G401 (cell line): ENCODE measurements at places on chromosomes 12 and 14.

GRCh38 chr12:4421590-4422031 is 24.0 kb downstream of the FGF6 start:
- DNase-seq, result peak; percentile 28

DNA sequence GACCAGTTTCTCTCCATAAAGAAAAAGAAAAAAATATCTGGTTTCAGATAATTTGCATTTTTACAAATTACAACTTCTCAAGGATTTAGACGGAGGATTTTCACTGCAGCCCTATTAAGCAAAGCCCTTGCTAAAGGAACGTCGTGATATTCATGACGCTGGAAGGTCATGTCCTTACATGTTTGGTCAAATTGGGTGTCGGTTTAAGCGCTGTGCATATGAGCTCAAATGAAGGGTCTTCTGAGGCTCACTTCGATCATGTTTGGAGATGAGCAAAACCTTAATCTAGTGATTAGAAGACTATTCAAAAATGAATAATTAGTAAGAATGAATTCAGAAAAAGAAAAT is 67.3 kb upstream of the USP15 start:
- no peak for DNase-seq

GRCh38 chr12:118418385-118419057 is 42.2 kb downstream of the SUDS3 start:
- no peak for DNase-seq

DNA sequence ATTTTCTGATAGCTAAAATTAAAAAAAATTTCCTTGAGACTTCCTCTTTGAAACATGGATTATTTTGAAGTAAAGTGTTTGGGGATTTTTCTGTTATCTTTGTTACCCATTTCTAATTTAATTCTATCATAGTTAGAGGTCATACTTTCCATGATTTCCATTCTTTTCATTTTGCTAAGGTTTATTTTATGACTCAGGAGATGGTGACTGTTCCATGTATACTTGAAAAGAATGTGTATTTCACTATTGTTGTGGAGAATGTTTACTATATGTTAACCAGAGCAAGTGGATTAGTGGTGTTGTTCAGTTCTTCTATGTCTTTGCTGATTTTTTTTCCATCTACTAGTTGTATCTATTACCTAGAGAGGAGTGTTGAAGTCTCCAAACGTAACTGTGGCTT is 250.5 kb upstream of the PELI2 start:
- no peak for DNase-seq

- DNase-seq, result no peak
These were observed 2.5 kb upstream of the LRIG3 start for GRCh38 chr12:58922849-58923248.

DNA sequence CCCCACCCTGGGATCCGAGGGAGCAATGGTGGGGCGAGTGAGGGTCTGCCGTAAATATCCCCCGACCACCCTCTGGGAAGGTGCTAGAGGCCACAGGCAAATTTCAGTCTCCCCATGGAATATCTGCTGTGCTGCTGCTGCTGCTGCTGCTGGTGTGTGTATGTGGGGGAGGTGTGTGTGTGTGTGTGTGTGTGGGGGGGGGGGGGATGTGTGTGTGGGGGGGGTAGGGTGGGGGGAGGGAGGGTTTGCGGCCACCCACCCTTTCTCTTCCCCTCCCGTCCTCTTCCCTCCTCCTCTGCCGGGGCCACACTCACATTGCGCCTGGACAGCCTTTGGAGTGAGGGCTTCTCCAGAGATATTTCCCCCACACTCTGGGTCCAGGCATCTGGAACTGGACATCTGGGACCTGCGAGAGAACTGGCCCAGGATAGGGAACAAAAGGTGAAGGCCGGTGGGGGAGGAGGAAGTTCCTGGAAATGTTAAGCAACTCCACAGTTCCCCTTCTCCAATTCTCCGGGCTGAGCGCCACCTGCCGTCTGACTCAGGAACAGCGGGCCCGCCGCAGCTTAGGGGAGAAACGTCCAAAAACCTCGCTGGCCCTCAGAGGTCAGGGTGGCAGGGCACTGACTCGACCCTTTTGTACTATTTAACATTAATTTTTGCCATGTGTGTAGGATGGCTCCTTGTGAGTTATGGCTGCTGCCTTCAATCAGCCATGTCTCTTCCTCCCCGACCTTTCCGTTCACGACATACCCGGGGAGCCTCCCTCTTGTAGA is at the start of gene C1RL:
C1RL (minus strand) TSS at position 419 of the 776 bp plus-strand sequence; CDS start at position 385, 34 bp downstream.
- peak; percentile 74 for DNase-seq

- no peak for DNase-seq
These were observed 69.0 kb downstream of the IFT81 start for GRCh38 chr12:110193196-110193595.

DNA sequence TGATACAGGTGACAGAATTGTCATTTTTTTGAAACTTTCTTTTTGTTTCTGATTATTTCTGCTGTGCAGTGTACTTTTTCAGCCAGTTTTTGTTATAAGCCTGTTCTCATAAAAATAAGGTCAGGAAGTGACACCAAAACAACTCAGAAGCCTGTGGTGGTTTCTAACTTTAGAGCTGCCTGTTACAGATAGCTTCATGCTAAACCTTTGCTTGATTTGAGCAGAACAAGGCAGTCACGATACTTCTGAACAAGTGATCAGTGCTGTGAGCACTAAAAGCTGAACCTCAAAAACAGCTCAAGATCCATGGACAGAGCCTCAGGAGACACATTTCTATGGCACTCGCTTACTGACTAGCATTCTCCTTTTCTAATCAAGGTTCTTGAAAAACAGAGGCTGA is 82.0 kb downstream of the PRKCH start:
- DNase-seq, result no peak

DNA sequence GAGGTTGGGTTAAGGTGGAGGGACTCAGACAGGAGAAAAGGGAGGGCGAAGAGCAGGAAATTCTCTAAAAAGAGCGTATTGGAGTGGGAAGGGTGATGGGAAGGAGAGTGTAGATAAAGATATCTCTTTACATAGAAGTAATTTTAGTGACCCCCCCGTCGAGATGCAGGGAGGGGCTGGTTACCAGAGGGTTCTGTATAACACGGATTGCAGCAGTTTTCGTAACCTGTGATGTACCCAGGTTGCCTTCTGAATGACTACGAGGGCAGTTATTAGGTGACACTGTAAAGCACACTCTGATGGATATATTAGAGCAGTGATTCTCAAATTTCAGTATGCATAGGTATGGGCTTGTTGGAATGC is 443 bp downstream of the DNAL1 start:
- DNase-seq, result peak; percentile 14

- no peak for DNase-seq
These were observed 148.2 kb downstream of the PLEKHA5 start for GRCh38 chr12:19277711-19278110.

DNA sequence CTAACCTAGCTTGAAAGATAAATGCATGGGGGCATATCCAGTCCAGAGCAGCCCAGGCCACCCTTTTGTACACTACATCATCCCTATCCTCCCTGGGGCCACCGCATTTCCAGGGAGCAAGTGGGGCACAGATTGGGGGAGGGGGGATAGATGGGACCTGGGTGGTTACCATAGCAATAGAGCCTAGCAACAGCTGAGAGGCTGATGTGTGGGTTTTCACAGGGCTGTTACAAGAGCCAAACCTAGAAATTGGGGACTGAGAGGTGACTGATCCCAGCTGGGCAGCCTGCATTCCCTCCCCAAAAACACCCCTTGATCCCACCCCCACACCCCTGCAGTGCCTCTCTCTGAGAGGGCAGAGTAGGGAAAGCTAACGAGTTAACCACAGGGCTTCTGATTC is 3.7 kb upstream of the ZNF384 start:
- DNase-seq, result no peak

- no peak for DNase-seq
These were observed 124.0 kb downstream of the DYRK2 start for GRCh38 chr12:67772267-67773169.

- no peak for DNase-seq
These were observed 199.7 kb downstream of the SPTSSA start for GRCh38 chr14:34262127-34262910.

- DNase-seq, result no peak
These were observed 238.3 kb upstream of the PWP1 start for GRCh38 chr12:107447336-107447735.

DNA sequence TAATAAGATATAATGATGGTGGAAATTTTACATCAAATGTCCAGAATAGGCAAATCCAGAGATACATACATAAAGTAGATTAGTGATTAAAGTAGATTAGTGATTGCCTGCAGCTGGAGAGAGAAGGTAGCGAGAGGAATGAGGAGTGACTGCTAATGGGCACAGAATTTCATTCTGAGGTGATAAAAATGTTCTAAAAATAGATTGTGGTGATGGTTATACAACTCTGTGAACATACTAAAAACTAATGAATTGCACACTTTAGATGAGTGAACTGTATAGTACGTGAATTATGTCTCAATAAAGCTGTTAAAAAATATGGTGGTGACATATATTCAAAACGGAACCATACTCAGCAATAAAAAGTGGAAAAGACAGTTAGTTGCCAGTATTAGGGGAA is 41.7 kb downstream of the PPP2R5E start:
- DNase-seq, result no peak

DNA sequence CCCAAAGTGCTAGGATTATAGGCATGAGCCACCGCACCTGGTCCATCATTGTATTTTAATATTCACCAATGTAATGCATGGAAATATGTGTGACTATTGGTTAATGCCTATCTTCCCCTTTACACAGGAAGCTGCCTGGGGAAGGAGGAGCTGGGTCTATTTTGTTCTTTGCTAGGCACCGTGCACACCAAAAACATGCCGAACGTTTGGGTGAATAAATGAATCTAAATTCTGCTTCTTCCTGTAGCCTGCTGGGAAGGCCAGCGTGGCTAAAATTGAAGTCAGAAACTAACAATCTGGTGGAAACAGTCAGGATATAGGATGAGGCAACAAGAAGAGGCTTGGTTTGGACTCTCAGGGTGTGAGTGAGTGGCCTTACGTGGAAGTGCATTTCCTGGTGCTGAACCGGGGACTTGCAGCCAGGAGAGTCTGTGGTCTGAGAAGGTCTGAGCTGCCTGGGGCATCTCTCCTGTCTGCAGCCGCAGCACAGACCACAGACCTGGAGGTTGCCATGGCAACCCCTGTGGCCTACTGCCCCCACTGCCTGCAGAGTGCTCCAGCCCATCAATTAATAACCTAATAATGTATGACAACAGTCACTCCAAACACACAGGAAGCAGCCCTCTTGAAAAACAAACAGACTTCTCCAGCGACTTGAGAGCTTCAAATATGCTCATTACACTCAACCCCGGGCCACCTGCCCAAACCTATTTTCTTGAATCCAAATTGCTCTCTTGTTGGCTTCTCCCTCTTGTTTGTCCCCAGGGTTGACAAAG is 5.5 kb upstream of the GPR68 start:
- peak; percentile 87 for DNase-seq

GRCh38 chr12:29741342-29742241 is 42.1 kb downstream of the TMTC1 start:
- DNase-seq, result no peak

DNA sequence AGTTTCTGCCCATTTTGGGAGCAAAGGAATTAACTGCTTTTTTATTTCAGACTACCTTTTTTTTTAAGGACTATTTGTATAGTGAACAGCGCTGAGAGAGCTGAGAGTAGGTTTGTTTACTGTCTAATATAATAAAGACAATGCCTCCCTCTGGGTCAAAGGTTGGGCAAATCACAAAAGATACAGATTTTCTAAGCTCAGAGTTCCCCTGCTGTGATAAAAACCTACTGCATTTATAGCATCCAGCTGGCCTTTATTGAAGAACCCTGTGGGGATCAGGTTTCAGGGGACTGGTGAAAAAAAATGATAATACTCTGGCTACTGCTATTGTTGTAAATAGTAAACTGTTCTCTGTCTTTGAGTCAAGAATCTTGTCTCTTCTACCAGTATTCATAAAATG is 28.7 kb downstream of the CCDC59 start:
- DNase-seq, result no peak

- no peak for DNase-seq
These were observed 23.5 kb downstream of the OTUB2 start for GRCh38 chr14:94049625-94050023.

- no peak for DNase-seq
These were observed 22.9 kb upstream of the NR1H4 start for GRCh38 chr12:100450735-100451134.

GRCh38 chr12:7695566-7696197 is at the start of gene GDF3:
GDF3 (minus strand) TSS chr12:7695775; CDS start chr12:7695728, 47 bp downstream.
- DNase-seq, result no peak

GRCh38 chr14:103074729-103075367 is 9.2 kb upstream of the LBHD2 start:
- DNase-seq, result peak; percentile 21

DNA sequence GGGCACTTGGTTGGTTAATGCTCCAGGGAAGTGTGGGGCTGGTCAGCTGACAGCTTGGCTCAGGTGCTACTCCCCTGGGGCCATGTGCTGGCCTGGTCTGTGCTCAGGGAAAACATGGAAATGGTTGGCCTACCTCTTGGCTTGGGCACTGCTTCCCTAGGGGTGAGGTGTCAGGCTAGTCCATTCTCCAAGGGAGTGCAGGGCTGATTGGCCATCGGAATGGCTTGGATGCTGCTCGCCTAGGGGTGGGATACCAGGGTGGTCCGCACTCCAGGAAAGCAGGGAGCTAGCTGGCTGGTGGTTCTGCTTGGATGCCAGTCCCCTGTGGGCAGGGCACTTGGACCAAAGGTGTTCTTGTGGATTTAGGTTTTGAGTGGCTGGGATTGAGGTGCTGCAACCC is 245.7 kb downstream of the RAD51B start:
- no peak for DNase-seq

GRCh38 chr12:112801055-112801454 is 9.5 kb downstream of the RPH3A start:
- DNase-seq, result peak; percentile 69

- no peak for DNase-seq
These were observed 4.9 kb upstream of the AQP6 start for GRCh38 chr12:49967777-49968250.

- no peak for DNase-seq
These were observed 79.3 kb downstream of the TESC start for GRCh38 chr12:117019866-117020265.

GRCh38 chr12:91422127-91422526 is 239.5 kb upstream of the DCN start:
- peak; percentile 60 for DNase-seq

- DNase-seq, result no peak
These were observed 17.5 kb upstream of the SCARB1 start for GRCh38 chr12:124881123-124881522.

DNA sequence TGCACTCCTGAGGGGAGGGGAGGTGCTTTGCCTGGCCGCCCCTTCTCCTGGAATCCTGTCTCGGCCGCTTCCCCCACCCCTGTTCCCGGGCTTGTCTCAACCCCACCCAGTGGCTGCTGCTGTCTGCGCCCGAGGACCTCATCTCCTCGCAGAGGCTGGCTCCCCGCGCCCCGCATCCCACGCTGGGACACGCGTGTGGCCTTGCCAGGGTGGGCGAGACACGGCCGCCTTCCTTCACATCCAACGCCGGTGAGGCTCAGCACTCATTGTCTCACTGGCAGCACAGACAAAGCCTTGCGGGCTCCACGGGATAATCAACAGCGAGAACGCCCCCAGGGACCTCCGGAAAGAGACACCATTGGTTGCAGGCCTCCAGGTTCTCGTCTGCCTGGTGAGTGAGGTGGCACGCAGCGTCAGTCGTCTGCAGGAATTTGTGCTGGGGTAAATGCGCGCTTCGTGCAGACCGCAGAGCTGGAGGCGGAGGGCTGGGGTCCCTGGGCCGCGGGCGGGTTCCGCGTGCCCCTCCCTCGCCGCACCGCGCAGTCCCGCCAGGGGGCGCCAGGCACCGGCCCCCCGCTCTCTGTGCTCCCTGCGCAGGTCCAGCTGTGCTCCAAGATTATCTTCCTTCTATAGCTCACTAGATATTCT is 26.8 kb downstream of the CCDC177 start:
- peak; percentile 29 for DNase-seq
